ENCODE measurements at places on chromosomes 7 and 10.
A peak's percentile ranks its signal among the peaks of the same experiment; 100 is the strongest.

DNA sequence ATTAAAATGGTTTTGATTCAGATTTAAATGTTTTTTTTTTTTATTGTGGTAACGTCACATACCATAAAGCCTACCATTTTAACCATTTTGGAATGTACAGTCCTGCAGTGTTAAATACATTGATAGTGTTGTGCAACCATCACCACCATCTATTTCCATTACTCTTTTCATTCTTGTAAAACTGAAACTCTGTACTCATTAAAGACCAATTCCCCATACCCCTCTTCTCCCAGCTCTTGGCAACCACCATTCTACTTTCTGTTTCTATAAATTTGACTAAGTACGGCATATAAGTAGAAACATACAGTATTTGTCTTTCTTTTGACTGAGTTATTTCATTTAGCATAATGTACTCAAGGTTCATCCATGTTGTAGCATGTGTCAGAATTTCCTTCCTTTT, 96.2 kb downstream of the EXOC4 start:
- DNase-seq: no peak

DNA sequence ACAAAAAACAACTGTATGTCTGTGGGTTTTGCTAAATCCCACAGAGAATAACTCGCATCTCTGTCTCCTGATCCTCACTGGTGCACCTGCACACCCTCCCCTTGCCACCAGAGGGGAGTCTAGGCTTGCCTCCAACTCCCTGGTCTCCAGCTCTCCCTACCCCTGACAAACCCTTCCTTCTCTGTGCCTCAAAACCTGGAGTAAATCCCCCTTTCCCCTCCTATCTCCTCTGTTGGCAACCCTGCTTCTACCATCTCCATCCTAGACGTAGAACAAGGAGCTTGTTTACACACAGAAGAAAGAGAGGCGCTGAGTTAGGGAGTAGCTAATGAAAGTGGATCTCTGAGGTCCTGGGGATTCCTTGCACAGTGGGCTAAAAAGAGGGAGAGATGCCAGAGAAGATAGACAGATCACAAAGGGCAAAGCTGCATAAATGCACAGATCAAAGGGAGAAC, 6.0 kb downstream of the MBLAC1 start:
- DNase-seq: no peak

DNA sequence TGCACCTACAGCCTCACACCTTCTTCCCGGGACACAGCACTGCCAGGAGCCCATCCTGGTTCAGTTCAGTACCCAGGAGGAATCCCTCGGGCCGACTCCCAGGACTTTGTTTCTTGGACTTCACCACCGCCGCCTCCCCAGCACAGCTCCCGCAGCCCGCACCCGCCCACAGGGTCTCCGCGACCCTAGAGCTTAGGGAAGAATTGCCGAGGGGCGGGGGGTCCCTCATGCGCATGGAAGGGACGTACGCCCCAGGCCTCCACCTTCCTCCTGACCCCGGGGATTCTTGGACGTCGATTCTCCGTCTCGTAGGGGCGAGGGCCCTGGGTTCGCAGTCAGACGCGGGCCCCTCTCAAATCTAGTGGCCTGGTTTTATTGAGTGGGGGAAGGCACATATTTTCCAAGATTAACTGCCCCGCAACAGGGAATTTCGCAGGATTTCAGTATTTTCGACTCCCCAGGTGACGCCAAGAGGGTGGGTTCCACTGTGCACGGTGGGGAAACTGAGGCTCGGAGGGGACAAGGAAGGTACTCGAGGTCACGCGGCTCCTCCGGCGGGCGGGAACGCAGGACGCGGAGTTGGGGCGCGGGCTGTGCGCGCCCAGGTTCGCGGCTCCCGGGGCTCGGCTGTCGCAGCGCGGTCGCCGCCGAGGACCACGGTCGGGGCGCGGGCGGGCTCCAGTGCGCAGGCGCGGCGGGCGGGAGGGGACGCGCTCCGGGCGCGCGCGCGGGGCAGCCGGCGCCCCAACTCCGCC, at the start of gene ADCY1:
Gene ADCY1, plus strand, starts transcription at position 708 of the 755 bp plus-strand sequence. CDS start 176 bp downstream, outside the sequence.
- no peak for DNase-seq

DNA sequence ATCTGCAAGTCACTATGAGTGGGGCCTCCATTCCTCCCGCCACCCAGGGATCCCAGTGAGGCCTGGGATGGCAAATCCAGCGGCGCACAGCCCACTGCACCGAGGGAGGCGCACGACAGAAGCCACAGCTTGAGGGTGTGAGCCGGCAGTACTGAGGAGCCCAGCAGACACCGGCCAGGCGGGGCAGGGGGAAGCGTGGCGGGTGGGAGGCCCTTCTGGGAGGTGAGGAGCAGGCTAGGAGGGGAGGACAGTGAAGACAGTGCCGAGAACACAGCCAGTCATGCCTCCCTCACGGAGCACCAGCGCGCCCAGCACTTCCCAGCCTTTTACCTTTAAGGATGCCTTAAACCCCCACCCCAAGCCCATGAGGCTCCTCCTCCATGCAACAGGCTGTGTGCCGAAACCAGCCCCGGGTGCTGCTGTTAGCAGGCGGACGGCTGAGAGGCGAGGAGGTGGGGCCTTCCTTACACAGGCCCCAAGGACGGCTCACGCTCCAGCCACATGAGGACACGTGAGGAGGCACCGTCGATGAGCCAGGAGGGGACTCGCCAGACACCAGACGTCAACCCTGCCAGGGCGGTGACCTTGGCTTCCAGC, 258.5 kb downstream of the PTPRN2 start:
- no peak for DNase-seq

DNA sequence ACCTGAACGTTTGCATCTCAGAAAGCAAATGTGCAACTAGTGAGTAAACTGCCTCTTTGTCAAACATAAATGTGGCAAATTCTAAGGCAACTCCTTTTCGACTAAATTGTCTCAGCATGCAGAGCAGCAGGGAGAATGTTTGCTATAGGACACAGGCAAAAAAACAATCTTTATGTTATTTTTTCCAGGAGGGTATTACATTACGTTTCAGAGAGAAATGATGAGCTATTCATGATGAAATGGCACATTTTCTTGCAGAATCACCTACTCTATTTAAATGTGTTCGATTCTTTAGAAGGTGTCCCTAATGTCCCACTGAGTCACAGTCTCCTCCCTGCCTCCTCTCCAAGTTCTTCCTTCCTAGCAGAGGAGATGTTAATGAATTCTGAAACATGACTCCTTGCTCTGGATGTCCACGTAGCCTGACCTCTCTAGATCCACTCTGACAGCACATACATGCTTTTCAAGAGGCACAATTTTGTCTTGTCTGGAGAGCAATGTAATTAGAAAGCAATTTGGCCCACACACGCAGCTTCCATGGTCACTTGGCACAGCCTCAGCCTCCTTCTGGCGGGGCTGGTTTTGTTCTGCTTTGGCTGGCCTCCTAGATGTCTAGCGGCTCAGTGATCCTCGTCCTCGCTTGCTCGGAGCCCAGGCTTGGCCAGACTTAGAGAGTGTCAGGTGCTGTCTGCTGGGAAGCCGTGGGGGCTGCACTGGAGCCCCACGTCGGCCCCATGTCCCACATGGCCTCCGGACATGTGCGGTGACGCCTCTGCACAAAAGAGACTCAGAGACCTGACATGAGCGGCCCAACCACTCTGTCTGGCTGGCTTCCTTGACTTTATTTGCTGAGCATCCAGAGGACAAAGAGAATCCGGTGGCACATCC, 125.7 kb upstream of the ZNF438 start:
- DNase-seq: no peak

GRCh38 chr10:32105782-32106382, 49.7 kb upstream of the KIF5B start:
- no peak for DNase-seq

DNA sequence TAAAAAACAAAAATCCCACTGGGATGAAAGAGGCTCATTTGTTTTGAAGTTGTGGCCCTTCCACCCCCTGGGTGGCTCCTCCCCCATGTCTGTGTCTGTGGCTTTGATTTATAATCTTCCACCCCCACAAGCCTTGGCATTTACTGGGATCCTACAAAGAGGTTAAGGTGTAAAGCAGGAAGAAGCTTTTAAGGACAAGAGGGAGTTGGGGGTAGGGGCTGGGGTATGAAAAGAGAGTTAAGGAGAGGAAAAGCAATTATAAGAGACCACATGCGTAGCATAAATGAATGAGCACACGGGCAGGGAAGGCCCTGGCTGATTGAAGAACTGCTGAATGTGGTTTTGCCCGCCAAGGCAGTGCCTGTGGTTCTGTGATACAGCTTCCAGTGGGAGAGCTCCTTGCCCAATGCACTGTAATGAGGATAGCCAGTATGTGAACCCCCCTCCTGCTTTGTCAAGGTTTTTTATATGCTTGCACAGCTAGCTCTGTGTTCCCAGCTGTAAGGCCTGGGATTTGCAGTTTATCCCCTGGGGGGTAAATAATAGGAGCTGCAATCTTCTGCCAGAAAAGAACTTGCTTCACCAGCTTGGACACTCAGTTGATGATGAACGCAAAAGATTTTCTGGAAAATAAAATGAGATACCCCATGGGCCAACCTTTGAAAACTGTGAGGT, 34.7 kb upstream of the KMT2E start:
- DNase-seq: no peak

DNA sequence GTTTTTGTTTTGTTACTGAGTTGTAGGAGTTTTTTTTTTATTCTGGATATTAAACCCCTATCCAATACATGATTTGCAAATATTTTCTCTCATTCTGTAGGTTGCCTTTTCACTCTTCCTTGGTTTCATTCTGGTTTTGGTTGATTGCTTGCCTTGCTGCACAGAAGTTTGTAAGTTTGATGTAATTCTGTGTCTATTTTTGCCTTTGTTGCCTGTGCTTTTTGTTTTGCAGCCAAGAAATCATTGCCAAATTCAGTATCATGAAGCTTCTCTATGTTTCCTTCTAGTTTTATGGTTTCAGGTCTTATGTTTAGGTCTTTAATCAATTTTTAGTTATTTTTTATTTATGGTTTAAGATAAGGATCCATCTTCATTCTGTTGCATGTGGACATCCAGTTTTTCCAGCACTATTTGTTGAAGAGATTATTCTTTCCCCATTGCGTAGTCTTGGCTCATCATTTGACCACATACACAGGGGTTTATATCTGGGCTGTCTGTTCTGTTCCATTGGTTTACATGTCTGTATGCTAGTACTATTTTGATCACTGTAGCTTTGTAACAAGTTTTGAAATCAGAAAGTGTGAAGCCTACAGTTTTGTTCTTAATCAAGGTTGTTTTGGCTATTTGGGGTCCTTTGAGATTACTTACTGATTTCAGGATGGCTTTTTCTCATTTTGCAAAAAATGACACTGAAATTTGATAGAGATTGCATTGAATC, 26.4 kb downstream of the BMPR1A start:
- DNase-seq: no peak

DNA sequence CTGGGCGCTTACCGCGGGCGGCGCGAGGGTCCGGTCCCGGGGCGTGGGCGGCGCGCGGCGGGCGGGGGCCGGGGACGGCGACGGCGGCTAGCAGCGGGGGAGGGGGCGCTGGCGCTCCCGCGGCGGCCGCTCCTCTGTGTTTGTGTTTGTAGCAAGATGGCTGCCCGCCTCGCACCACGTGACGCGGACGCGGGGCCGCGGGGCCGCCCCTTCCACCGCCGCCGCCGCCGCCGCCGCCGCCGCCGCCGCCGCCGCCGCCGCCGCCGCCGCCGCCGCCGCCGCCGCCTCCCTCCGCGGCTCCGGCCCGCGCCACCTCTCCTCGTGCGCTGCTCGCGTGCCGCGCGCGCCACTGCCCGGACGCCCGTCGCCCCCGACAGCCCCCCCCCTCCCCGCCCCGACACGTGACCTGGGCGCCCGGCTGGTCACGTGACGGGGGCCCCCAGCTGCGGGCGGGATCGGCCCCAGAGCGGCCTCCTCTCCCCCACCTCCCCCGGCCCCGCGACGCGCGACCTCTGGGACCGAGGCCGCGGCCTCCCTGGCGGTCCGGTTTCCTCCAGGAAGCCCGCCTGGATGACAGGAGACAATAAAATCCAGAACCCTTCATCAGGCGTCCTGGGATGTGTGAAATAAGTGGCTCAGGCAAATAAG, at the start of gene GIGYF1:
Gene GIGYF1, minus strand, starts transcription at position 153 of the 648 bp plus-strand sequence. CDS start 6,012 bp downstream, outside the sequence.
- DNase-seq: peak; percentile 46

DNA sequence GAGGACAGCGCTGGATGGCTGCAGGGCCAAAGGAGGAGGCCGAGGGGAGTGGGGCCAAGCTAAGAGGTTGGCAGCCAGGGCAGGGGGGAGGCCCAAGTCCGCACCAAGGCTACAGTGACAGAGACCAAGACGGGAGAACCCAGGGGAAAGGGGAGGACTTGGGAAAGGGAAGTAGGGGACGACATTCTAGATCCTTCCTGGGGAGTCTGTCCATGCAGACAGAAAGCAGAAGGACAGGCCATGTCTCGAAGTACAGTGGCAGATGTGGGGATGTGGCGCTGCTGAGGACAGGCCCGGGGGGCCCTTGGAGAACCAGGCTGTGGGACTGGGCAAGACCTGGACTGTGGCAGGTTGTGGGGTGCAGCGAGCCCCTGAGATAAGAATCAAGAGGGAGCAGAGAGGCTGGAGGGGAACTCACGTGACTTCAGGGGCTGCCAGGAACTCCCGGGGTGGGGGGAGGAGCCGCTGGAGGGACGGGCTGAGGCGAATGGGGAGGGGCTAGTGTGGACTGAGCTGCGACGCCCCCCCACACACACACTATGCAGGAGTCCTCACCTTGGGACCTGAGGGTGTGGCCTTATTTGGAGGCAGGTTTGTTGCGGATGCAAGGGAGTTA, 68.5 kb upstream of the TNRC18 start:
- no peak for DNase-seq

DNA sequence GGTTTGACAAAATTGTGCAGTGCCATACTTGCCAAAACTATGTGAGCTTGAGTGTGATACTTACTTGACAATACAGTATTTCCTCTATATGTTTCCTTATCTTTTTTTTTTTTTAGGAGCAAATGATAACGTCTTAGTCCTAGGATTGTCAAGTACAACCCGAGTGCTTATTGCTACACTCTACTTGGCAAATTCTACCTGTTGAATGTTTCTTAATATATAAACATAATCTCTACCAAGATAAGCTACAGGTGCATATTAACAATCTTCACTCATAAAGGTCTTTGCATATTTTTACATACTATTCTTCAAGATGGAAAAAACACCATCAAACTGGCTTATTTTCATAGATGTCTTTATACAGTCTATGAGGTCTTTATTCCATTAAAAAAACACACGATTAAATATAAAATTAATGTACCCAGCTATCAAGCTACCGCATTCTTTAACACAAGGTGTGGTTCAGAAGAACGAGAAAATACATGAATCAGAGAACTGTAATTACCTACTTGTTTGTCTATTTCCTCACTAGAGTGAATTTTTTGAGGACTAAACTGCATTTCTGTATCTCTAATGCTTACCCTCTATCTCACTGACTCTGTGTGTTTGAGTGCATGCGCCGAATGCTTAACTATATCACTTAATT, 76.1 kb upstream of the PDSS1 start:
- DNase-seq: no peak
